ENCODE measurements at places on chromosomes 6 and 20.

DNA sequence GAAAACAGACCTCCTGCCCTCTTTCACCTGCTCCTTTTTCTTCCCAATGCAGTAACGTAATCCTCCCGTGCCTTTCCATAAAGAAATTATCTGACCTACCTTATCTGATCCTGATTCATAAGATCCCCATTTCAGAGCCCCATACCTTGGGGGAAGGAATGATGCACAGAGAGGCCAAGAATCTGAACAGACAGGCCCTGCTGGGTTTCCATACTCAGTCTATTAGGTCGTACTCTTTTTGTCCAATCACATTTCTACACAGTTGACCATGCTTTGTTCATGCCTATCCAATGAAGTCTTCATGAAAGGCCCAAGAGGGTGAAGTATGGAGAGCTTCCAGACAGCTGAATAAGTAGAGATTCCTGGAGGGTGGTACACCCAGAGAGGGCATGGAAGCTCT, 25.3 kb downstream of the SRPK1 start:
- no peak for DNase-seq

GRCh38 chr6:84707171-84707570, 57.2 kb downstream of the TBX18 start:
- DNase-seq, result no peak

- no peak for DNase-seq
Observed at GRCh38 chr20:5825130-5825719, 75.0 kb downstream of the SHLD1 start.

DNA sequence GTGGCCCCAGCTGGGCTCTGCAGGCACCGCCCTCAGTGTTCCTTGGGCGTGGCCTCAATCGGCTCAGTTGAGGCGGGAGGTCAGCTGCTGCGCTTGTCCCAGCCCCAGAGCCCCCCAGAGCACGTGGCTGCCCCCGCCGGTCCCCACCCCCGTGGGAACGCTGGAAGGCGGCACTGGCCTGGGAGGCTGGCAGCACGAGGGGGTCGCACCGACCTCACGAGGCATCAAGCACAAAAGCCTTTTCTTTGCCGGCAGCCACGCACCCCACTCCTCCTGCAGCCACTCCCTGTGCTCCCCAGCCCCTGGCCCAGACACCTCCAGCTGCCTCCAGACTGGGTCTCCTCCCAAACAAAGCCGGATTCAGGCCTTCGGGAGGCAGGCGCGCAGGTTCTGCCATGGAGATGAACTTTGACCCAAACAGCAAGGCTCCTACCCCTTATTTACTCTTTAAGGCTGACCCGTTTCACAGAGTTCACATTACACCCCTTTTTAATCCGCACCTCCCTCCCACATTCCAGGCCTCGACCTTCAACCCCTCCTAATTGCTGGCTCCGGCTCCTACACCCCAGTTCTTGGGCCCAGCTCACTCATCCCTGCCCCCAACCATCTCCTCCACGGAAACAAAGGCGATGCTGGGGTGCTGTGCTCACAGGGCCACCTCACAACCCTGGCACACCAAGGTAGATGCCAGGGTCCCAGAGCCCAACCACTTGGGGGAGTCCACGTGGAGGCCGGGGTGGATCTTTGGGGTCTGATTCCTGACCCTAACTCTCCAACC, 111.7 kb downstream of the NOL4L start:
- DNase-seq, result no peak

- DNase-seq, result no peak
Observed at GRCh38 chr20:17644451-17644850, 37.6 kb downstream of the RRBP1 start.

DNA sequence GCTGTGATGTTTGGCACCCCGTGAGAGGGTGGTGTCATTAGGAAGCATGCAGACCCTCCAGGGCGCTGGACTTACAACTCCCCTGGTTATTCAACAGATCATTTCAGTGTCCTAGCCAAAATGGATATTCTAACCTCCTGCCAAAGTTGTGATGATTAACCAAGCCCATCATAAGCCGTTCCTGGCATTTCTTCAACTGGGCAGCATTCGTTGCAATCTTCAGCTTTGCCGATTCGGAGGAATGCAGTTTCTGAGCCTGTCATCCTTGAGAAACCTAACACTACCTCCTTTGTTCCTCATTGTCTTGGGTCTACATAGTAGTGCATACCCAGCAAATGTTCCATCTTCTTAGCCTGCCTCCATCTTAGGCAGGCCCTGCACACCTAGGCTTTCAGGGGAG, 79.2 kb upstream of the MAP3K4 start:
- no peak for DNase-seq

DNA sequence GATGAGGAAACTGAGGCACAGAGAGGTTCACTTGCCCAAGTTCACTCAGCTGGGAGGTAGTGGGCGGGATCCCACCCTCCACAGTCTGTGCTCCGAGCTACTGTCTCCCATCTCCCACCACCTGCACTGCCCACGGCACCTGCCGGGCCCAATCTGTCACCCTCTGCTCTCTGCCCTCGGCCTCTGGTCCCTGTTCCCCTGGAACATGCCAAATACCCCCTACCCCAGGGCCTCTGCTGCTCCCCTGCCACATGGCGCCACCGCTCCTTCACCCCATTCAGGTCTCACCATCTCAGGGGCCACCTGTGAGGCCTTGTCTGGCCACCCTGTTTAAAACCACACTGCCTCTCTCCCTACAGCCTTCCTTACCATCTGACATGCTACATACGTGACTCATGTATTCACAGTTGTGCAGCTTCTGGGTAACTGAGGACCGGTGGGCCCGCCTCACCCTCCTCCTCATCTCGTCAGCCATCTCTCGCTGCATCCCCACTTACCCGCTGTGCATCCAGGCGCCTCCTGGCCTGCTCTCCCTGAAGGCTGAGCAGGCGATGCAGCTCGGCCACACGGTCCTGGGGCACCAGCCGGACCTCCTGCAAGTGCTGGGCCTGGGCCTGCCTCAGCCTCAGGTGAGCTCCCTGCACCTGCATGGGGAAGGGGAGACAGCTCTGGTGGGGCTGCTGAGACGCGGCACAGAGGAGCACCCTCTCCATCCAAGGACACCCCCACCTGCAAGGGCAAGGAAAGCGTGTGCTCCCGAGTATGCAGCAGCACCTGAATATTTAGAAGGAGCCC, 50.6 kb downstream of the GINS1 start:
- no peak for DNase-seq

- DNase-seq, result peak; percentile 8
Observed at GRCh38 chr20:57048027-57048869, 218.2 kb downstream of the BMP7 start.

DNA sequence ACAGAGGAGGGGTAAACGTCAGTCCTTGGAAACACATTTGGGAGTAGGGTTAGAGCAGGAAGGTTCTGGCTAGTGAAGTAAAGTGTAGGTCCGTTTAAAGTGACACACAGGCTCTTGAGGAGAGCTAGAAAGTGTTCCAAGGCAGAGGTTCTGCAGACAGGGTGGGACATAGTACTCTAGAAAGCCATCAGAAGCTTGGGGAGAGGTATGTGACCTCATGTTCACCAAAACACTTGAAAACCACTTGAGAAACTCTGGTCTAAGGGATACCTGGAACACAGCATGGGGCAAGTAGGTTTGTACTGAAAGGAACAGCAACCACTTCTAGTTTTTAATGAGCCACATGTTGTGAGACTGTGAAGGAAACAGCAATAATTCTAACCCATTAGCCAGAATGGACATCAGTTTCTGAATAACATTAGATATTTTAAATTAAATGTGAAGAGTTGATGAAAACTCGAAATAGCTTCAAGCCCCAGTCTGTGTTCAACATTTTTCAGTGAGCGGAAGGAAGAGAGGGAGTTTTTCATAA, 49.0 kb downstream of the SOBP start:
- DNase-seq, result no peak

- DNase-seq, result no peak
Observed at GRCh38 chr6:136517002-136517401, 33.2 kb downstream of the MAP7 start.

- DNase-seq, result no peak
Observed at GRCh38 chr20:51700809-51701285, 67.3 kb downstream of the ATP9A start.

DNA sequence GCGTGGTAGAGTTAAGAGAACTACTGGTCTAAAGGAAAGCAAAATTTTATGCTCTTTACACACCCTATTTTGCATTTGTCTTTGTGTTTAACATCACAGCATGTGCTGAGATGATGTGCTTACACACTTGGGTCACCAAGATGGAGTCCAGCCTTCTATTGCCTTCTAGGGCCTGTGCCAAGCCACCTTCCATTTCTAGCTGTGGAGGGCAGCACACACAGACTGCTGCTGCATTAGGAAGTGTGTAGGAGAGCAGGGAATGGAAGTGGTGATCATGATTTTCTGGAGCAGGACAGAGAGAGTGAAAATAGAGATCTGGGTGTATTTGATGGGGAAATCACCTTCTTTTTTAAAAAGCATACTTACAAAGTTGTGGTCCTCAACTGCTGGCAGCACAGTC, 191.6 kb downstream of the SOX4 start:
- no peak for DNase-seq

- no peak for DNase-seq
Observed at GRCh38 chr6:776528-776931, 83.6 kb upstream of the EXOC2 start.

DNA sequence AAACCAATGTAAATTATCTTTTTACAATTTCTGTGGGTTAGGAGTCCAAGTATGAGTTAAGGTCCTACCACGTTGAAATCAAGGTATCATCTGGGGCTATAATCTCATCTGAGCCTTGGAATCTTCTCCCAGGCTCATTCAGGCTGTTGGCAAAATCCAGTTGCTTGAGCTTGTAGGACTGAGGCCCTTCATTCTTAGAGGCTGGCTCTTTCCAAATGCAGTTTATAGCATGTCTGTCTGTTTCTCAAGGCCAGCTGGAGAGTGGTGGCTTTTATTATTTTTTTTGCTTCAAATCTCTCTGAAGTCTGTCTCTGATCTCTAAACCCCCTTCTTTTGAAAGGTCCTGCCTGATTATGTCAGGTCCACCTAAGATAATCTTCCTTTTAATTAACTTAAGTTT, 177.2 kb upstream of the ASCC3 start:
- no peak for DNase-seq

- peak; percentile 92 for DNase-seq
Observed at GRCh38 chr20:58650776-58651558, at the start of gene STX16. STX16 (plus strand) TSS chr20:58651283; CDS start chr20:58652007, 724 bp downstream.

GRCh38 chr6:158497620-158498019, 62.3 kb upstream of the TMEM181 start:
- DNase-seq, result no peak

- no peak for DNase-seq
Observed at GRCh38 chr6:246352-246751, 45.9 kb upstream of the DUSP22 start.

- DNase-seq, result no peak
Observed at GRCh38 chr20:48523191-48523995, 304.4 kb downstream of the PREX1 start.

DNA sequence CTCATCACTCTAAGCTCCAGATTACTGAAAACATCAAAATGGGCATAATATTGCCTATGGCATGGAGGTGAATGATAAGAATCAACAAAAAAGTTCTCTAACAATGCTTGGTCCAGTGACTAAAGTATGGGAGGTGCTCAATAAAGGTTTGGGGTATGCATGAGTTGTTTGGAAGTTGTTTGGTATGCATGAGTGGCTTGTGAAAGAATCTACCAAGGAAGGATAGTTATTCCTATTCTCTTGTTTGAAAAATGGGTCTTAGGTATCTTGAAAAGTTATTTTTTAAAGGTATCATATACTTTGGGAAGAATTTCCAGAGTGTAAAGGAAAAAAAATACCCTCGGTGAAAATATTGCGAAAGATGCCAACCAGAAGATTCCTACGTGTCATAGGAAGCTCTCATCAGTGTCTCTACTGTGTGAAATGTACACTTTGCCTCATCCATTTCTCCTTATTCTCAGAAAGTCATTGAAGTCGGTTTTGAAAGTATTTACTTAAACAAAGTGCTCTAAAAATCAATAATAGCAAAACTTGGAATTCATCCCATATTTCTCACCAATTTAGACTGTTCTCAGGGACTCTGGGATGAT, 449.8 kb downstream of the ADGRB3 start:
- DNase-seq, result no peak

- DNase-seq, result peak; percentile 63
Observed at GRCh38 chr20:48846516-48847492, 19.0 kb upstream of the PREX1 start.

GRCh38 chr20:61753987-61754956, 311.4 kb downstream of the TAF4 start:
- no peak for DNase-seq

- no peak for DNase-seq
Observed at GRCh38 chr6:158715330-158716311, 65.8 kb downstream of the SYTL3 start.

DNA sequence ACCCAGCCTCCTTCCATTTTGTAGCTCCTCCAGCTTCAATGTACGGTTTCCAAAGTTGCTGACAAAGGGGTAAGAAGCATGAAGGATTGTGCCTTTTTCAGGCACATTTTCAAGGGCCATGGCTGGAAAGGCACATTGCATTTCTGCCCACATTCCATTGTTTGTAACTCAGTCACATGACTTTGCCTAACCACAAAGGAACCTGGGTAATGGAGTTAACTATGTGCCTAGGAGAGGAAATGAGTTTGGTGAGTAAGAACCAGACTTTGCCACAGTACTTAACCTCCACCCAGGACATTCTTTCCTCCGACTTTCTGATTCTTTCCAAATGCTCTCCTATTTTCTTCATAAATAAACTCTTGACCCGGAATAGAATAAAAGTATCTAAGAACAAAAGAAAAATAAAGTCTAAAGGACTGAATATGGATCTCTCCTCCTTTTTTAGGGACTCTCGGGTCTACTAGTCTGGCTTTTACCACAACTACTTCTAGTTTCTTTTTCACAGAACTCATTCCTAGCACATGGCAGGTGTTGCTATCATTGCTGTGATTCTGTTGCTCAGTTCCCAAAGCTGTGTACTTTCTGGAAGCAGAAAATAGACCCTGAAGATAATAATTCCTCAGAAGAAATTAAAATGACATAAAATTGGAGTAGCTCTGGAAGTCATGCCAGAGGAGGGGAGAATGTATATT, 81.5 kb upstream of the ISM1 start:
- no peak for DNase-seq

Measured in activated CD4-positive, alpha-beta T cell treated with anti-CD3 and anti-CD28 coated beads, Interleukin-2, amount 50 U/mL, for 48 hours (primary cell).